Ecto neural progenitor cell (in vitro differentiated cells): ENCODE measurements at places on chromosomes 3 and 15.

- no peak for DNase-seq
Observed at GRCh38 chr15:83410532-83410931, 36.6 kb upstream of the SH3GL3 start.

GRCh38 chr3:73188707-73189106 is 127.2 kb downstream of the EBLN2 start:
- no peak for DNase-seq

GRCh38 chr3:16056217-16056616 is 118.3 kb upstream of the GALNT15 start:
- no peak for DNase-seq

- DNase-seq, result no peak
Observed at GRCh38 chr3:14448756-14449727, 46.6 kb downstream of the SLC6A6 start.

DNA sequence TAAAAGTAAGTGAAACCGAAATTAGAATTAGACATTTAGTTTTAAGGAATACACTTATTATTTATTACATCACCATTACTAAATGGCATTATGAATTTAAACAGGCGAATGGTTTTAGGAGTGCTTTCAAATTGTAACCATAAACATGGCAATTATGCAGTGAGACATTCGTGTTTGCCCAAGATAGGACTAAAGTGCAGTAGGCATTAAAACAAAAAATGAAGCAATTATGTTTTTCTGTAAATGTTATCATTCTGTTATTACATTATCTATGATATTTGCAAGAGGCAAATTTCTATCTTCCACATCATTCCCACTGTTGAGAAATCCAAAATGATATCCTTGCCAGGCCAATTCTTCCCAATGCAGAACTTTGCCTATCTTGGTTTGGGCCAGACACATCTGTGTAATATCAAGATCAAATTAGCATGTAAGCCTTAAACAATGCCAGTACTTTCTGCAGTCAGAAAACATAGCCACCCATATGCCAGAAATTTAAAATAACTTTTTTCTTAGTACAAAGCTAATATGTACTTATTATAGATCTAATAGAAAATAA is 156.9 kb downstream of the ATP8B4 start:
- DNase-seq, result no peak

DNA sequence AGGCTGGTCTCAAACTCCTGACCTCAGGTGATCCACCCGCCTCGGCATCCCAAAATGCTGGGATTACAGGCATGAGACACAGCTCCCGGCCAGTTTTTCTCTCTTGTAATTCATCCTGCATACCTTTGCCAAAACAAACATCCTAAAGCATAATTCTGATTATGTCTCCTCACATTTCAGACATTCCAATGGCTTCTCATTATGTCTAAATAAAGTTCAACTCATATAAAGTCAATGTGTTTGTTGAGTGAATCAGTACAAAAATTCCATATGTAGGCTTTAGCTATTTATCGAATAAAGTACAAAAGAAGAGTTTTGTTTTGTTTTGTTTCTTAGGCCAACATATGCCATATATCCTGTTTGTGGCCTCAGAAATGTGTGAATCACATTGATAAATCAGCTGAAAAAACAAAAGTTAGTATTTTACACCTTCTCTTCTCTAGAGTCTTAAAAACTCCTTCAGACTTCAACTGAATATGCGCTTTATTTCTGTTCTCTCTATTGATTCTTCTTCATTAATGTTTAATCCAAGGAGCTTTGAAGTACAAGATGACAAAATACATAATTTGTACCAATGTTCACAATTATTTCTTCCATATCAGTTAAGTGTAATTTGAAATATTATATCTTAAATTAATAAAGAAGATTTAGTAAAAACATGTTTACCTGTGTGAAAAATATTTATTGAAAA is 165.8 kb downstream of the MECOM start:
- DNase-seq, result no peak

- DNase-seq, result no peak
Observed at GRCh38 chr3:188158731-188159310, 4.9 kb downstream of the LPP start.

DNA sequence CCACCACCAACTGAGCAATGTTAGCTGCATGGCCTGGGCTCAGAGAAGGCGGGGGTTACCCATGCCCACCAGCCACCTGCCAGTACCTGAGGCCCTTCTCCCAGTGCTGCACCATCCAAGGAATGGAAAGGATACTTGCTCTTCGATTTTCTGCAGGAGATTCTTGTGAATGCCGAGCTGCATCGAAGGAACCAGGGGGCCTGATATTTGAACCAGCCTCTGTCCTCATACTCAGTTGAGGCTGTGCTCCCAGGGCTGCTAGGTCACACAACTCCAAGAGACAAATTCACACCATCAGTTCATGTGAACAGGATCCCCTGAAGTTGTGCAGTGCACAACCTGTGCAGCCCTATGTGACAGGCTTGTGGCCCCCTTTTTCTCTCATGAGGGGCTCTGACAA is 18.0 kb downstream of the PLA2G4F start:
- DNase-seq, result no peak

DNA sequence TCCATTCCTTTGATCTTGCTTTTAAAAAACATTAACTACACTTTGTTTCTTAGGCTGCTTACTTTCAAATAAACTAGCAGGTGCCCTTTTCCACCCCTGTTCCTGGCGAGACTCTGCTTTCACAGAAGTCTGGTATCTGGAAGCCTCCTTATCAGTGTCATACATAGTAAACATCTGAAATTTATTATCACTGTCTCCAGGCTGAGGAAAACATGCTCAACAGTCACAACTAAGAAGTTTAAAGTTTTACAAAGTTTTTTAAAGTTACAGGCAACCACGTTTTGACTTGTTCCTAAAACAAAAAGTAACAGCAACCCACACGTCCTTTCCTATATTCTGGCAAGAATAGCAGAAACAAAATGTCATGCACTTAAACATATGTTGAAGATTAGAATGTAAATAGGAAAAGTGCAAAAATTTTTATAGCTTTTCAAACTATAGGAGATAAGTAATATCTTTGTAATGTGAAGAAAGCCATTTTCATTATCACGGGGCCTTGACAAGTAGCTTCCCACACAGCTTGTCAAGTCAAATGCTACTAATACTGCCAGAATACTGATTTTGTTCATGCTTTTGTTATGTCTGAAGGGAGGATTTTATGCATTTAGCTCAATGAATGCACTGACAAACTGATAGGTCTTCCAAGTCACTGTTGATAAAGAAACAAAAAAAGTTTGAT is 275.2 kb upstream of the KCNMB2 start:
- DNase-seq, result no peak

GRCh38 chr3:134376385-134376765 is 2.1 kb upstream of the AMOTL2 start:
- DNase-seq, result no peak

GRCh38 chr15:65115086-65115485 is at the start of gene UBAP1L:
UBAP1L (minus strand) TSS chr15:65115200; CDS start chr15:65106215, 8,985 bp downstream.
- DNase-seq, result no peak

DNA sequence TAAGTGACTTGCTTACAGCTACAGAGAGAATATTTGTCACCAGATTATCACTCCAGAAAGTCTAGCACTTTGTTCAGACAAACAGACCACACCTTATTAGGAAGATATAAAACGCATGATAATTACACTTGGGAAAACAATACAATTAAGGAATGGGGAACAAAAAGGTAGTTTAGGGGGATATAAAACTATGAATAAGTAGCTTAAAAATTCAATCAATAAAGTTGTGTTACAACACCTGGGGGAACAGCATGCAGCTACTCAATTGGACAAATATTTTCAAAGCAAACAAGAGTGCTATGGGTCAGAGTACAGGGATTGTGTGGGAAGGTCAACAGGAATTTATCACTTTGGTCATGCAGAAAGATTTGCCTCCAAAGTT is 15.1 kb downstream of the CLDN1 start:
- no peak for DNase-seq

DNA sequence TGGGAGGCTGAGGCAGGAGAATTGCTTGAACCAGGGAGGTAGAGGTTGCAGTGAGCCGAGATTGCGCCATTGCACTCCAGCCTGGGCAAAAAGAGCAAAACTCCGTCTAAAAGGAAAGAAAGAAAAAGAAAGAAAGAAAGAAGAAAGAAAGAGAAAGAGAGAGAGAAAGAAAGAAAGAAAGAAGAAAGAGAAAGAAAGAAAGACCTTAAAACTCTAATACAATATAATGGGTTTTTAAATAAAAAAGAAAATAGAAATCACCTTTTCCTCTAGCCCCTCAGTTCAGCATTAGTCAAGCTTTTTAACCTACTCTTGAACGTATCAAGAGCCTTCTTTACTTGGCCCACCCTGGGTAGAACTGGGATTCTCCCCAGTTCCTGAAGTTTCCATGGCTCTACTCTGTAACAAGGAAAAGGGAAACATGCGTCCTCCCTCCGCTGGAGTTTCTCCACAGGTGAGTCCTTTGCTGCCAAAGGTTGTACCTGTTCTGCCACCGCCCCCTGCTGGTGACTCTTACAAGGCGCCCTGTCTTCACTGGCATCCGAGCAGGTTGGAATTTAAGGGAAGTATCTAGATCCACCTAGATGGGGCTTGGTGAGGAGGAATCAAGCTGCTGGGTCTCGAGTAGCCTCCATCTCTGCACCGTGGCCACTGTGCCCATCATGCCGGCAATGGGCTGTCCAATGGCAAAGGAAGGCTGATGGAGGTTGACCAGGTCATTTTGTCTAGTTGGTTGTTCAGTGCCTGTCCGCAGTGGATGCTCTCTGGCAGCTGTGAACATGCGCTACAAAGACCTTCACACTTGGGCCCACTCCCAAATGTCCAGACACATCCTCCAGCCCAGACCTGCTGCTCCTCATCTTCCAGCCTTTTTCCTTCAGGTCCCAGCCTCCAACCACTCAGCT is 20.6 kb upstream of the EPHB3 start:
- peak; percentile 79 for DNase-seq

GRCh38 chr3:104069114-104069513 is 1297.6 kb upstream of the ALCAM start:
- DNase-seq, result no peak

DNA sequence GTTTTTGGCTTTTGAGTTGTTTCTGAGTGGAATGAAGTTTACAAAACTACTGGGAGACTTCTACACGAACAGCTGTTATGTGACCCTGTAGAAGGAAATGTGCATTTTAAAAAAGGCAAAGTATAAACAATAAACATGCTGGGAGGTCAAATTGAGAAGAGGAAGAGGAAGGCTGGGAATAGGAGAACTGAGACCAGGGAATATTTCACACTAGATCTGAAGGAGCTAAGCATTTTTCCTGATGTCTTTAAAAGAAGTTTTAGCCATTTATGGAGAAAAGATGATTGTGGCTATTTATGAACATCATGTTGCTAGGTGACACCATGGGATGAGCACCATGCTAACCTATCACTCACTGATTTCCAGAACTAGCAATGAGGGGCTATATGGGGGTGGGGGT is 76.3 kb upstream of the FAM98B start:
- no peak for DNase-seq

- no peak for DNase-seq
Observed at GRCh38 chr3:160482796-160483195, 33.2 kb upstream of the TRIM59 start.

- no peak for DNase-seq
Observed at GRCh38 chr3:184911570-184911969, 99.6 kb downstream of the VPS8 start.

- no peak for DNase-seq
Observed at GRCh38 chr3:9582332-9582731, 28.7 kb upstream of the LHFPL4 start.

DNA sequence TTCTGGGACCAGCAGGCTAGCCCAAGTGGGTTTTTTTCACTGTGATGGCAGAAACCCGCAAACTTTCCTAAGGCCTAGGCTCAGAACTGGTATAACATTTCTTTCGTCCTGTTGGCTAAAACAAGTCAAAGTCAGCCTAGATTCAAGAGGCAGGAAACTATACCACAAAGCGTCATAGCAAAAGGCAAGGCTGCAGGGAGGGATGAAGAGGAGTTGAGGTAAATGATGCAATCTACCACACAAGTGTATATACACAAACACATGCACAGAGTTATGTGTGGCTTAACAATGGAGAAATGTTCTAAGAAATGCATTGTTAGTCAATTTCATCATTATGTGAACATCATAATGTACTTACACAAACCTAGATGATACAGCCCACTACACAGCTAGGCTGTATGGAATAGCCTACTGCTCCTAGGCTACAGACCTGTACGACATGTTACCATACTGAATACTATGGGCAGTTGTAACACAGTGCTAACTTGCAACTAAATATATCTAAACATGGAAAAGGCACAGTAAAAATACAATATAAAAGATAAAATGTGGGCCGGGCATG is 225.6 kb downstream of the TBL1XR1 start:
- DNase-seq, result no peak

- peak; percentile 63 for DNase-seq
Observed at GRCh38 chr3:196969134-196969659, 564 bp upstream of the PIGZ start.

DNA sequence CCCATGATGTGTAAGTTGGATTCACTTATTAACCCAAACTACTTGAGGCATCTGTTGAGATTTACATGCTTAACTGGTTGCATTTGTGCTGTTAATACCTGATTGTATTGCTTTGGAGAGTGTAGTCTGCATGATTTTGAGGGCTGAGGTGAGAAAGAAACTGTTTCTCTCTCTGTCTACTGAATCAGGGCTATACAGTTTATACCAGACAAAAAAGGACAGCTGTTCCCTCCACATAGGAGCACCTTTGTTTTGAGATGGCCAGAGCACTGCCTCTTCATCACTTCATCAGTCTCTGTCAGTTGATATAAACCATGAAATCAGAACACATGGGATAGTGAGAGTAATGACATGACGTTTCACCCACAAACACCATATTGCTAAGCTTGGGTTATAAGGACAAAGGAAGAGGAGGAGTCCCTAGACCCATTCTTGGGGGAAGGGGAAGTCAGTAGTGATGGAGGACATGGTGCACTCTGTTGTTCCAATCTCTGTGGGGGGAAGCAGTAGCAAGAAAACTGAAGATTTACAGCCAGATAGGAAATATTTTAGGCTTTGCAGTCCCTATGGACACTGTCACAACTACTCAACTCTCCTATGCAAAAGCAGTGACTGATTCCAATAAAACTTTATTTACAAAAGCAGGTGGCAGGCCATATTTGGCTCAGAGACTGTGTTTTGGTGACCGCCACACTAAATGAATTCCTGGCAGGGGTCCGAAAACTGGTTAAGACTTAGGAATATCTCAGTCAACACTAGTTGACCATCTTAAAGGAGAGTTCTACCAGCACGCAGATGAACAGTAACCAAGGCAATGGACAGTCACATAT is 123.9 kb upstream of the NR2E3 start:
- DNase-seq, result no peak

- no peak for DNase-seq
Observed at GRCh38 chr3:36302158-36302509, 78.2 kb upstream of the STAC start.

- no peak for DNase-seq
Observed at GRCh38 chr15:69403594-69403993, 10.6 kb upstream of the KIF23 start.

DNA sequence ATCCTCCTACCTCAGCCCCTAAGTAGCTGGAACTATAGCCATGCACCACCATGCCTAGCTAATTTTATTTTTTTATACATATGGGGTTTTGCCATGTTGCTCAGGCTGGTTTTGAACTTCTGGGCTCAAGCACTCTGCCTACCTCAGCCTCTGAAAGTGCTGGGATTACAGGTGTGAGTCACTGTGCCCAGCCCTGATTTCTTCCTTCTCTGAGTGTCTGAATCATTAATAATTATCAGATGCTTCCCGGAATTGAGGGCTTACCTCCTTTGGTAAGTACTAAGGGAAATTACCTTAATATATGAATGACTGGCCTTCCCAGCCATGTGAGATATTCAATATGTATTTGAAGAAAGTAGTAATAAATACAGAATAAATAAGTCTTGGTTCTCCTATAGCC is 7.2 kb downstream of the CLPX start:
- no peak for DNase-seq

- DNase-seq, result no peak
Observed at GRCh38 chr15:40772014-40772413, 2.2 kb downstream of the C15orf62 start.

GRCh38 chr3:36542186-36542585 is 161.9 kb downstream of the STAC start:
- DNase-seq, result no peak
